ENCODE measurements at places on chromosomes 6 and 20.

DNA sequence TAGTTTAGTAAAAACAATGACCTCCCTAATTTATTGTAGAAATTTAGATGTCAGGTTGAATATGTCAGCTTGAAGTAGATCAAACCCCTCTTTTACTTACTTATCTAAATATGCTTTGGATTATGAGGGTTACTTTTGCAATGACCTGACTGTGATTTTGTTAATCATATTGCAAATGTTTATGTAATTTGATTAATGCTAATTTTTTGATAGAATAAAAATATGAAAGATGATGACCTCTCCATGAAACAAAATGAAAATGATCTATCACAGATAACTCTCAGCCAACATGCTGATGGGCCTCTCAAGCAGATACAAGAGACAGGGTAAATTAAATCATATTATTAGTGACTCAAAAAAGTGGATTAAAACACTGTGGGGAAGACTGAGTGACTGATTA is 131.0 kb downstream of the CEP57L1 start:
- no peak for DNase-seq

GRCh38 chr6:163023700-163024099 is 295.9 kb downstream of the PACRG start:
- no peak for DNase-seq

- no peak for DNase-seq
Measured at GRCh38 chr20:59701236-59701635, 96.9 kb downstream of the PHACTR3 start.

- no peak for DNase-seq
Measured at GRCh38 chr20:18928626-18929025, 115.0 kb downstream of the SCP2D1 start.

DNA sequence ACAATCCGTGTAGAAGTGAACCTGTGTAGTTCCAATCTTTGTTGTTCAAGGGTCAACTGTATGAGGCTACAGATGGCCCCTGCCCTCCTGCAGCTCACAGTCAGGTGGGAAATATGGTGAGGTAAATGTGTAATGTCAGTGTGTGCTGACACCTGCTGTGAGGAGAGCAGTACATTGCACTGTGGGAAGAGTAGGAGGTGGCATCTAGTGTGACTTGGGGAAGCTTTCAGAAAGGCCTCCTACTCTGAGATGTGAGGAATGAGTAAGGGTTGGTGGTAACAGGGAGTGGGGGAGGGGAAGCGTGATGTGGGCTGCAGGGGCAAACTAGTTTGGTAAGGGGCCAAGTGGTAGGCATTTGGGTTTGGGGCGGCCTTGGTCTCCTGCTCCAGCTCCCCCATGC is 188.8 kb downstream of the FARS2 start:
- DNase-seq = no peak

- DNase-seq = no peak
Measured at GRCh38 chr6:84576029-84576428, 188.4 kb downstream of the TBX18 start.

- DNase-seq = no peak
Measured at GRCh38 chr6:142421285-142422117, 119.7 kb downstream of the ADGRG6 start.

GRCh38 chr6:170227996-170228945 is 62.6 kb downstream of the DLL1 start:
- DNase-seq = no peak

- no peak for DNase-seq
Measured at GRCh38 chr6:1262704-1263038, 49.2 kb upstream of the FOXQ1 start.

DNA sequence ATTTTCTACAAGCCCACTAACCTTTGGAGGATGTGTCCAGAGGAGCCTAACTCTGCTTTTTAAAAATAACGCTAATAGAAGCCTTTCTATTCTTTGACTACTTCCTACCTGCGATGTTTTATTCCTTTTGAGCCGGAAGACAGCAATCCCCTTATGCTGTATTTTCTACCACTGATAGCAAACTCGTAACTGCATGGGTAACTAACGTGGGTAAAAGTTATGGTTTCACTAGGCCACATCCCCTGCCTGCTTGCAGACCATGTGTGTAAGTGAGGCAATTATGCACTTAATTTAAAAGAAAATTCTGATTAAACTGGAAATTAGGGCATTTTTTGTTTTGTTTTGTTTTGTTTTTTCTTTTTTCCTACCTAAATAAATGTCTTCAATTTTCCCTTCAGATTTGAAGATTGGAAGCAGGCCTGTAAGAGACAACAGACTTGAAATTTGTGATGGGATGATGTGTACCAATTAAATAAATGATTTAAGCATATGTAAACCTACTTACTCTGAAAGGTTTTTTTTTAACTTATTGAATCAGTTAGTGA is 931 bp downstream of the UFL1 start:
- DNase-seq = no peak

DNA sequence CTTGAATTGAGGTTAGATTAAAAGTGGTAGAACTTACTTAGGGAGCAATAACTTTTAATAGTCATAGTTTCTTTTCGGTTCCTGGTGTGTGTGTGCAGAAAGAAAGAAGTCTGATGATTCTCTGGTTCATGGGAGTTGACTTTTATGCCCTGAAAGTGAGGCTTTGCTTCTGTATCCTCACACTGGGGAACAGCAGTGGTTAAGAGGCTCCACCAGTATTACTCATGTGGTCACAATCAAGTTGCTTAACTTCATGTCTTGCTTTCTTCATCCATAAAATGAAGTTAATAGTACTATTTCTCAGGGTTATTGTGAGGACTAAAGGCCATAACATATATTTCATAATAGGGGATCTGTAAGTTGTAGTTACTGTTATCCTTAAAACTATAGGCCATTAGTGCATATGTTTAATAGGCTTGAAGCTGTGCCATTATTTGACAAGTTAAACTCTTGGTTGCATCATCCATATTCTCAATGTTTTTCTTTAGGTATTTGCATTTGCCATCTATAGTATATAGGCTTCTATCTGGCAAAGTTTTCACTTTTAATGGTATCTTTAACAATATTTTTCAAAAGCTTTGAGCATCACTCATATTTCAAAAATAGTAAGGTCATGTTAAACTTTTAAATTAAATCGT is 262.4 kb downstream of the PLCB1 start:
- no peak for DNase-seq

DNA sequence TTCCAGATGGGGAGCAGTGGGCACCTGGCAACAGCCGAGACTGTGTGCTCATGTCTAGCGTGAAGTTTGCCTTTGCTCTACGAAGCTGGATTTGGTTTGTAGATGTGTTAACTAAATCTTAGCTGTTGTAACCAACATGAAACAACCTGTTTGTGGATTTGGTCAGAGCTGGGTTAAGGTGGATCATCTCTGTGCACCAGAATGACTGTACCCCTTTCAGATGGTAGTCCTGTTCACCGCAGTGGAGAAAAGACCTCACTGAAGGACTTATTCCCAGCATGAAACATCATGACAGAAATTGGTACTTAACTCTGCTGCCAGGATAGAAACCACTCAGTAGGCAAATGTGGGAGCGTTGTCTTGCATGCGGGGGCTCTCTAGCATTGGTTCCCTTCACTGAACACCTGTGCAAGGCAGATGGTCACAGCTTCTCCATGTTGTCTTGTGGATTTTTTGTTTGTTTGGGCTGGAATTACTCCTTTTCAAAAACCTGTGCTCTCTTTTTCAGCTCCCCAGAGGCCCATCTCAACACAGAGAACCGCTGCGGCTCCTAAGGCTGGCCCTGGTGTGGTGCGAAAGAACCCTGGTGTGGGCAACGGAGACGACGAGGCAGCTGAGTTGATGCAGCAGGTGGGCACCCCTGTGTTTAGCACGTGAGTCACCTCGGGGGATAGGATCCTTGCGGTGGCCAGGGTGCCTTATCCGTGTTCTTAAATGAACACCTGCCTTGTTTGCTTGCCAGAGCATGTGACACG is 19.3 kb upstream of the EFCAB8 start:
- DNase-seq = no peak

GRCh38 chr6:36383606-36384005 is 3.9 kb downstream of the ETV7 start:
- DNase-seq = no peak

DNA sequence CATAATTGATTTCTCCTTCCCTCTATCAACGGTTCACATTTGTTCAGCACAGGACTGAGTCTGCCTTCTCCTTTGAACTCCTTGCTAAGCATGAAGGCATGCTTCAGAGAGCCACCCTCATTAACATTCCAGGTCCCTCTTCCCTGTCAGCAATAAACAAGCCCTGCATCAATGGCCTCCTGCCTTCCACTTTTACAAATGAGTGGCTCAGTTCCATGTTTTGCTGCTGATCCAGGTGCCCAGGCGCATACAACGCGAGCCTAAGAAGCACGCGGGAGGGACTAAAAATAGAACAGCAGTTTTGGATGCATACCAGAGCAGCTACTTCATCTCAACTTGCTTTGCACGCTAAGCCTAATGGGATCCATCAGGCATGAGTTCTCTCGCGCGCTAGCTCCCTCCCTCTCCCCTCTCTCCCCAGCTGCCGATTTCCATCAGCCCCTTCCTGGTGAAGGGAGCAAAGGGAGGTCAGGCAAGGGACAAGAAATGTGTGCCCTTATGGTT is 53.4 kb downstream of the TRAF3IP2 start:
- DNase-seq = peak; percentile 31
